ENCODE measurements at places on chromosomes 13 and 19. TPM values are rescaled to one million over a fixed set of nuclear protein-coding genes. Genes with fewer than 3 reads are reported as not detected.

The ADGRE1 gene
- total RNA-seq = 7.2 TPM

The FGF21 gene
- not detected for total RNA-seq

The NLRP7 gene
- not detected for total RNA-seq

The IZUMO4 gene
- total RNA-seq = 2.2 TPM

The ZNF560 gene
- total RNA-seq = 4.2 TPM

The MICOS13 gene
- 68.8 TPM for total RNA-seq

The SERTAD1 gene
- total RNA-seq = 17.1 TPM
